NCI-H2171 treated with DMSO at 0.1 percent for 48 hours (cell line): ENCODE measurements at places on chromosomes 3 and 15.
A peak's percentile ranks its signal among the peaks of the same experiment; 100 is the strongest.

DNA sequence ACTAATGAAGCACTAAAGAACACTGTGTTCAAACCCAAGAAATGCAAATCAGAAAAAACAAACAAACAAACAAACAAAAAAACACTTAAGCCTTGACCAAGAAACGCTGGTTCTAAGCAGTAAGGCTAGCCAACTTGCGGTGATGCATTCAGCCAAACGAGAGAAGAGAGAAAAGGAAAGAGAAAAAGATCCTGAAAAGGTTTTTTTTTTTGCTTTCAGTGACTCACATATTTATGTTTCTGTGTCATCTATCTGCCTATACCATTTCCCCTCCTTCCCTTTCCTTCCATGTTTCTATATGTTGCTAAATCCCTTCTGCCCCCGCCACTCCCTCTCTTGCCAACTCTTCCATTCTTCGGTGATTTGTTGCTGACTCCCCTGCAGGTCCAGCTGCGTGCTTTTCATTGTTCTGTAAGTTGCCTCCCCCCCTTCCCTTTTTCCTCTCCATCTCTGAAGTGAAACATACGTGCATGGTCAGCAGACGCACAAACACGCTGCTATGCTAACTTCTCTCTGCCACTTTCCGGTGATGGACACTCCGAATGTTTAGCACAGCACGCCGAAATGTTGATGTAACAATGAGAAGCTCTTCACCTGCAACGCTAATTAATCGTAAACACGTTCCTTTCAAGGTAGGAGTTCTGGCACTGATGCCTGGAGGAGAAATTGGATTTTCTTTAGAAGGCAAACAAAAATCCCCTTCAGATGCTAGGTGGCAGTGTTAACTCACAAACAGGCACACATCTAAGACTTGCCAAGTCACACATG is 154.4 kb downstream of the TUSC7 start:
- peak; percentile 62 for DNase-seq

GRCh38 chr3:158847452-158847821 is 45.6 kb downstream of the MFSD1 start:
- DNase-seq, result no peak

- no peak for DNase-seq
These were observed 3.9 kb downstream of the C3orf22 start for GRCh38 chr3:126554560-126555525.

DNA sequence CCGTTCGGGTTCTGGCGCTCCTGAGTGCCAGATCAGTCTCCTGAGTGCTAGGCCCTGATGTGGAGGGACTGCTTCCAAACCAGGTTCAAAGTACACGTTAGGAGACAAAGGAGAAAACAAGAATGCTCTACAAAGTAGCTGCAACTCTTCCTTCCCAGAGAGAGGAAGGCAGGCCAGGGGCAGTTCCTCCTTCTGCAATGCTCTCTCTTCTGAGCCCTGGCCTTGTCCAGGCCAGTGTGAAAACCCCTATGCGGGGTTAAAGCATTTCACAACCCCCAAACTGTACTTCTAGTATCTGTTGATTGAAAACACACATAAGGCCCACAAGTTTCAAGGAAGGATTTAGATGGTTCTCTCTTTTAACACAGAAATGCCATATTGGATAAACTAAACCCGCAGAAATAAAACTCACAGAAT is 9.7 kb upstream of the CALML4 start:
- DNase-seq, result no peak

DNA sequence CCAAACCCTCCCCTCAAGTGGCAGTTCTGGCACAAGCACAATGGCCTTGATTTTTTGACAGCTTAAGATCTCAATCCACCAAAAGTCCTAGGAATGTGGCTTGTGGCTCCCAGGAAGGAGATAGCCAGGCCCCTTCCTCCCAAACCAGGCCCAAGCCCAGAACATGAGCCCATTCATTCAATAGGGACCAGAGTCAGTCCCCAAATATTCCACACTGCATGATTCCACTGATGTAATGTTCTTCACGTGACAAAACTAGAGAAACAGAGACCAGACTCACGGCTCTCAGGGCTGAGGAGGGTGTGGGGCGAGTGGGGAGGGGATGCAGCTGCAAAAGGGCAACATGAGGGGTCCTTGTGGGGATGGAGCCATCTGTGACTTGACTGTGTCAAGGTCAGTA is 25.5 kb downstream of the ABTB1 start:
- peak; percentile 29 for DNase-seq

- DNase-seq, result no peak
These were observed 6.3 kb upstream of the HES1 start for GRCh38 chr3:194129581-194130133.

DNA sequence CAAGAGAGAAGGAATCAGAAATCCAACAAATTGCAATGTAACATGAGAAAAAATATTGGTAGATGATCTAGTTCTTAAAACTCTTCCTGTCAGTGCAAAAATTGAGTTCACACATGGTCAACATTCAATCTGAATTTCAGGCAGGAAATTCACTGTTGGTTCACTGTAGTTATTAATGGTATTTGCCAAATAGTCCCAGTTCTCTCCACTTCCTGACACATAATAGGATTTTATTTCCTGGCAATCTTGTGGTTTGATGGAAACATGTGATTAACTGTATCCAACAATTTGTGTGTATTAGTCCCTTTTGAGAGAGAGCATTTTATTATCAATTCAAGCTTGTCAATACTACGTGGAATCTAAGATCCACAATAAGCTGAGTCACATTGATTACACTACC is 1103.1 kb downstream of the ROBO2 start:
- no peak for DNase-seq

- no peak for DNase-seq
These were observed 27.5 kb downstream of the TF start for GRCh38 chr3:133773732-133774131.

GRCh38 chr3:108150200-108150599 is 59.4 kb upstream of the CD47 start:
- DNase-seq, result no peak

DNA sequence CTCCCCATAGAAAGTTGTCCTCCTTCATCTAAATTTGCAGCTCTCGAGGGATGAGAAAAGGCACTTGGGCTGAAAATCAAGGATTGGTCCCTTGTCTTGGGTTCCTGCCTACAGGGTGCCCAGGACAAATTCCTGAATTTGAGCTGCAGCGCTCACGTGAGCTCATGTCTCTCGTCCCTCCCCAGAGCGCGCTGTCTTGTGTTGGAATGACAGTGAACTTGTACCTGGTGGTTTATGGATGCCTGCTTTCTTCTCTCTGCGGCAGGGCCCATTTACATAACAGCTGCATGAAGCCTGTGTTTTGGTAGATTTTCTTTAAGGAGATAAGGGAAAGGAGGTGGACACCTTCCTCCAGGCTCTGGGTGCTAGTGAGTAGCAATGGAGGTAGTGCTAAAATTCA is 4.3 kb downstream of the RYR3 start:
- DNase-seq, result no peak

- DNase-seq, result no peak
These were observed 589 bp downstream of the KLF15 start for GRCh38 chr3:126356373-126357264.

GRCh38 chr3:106566277-106566676 is 697.5 kb upstream of the CBLB start:
- DNase-seq, result peak; percentile 17

GRCh38 chr3:174431717-174432116 is 427.4 kb upstream of the NAALADL2 start:
- no peak for DNase-seq

- no peak for DNase-seq
These were observed 10.6 kb upstream of the POU1F1 start for GRCh38 chr3:87287011-87287410.

- no peak for DNase-seq
These were observed 23.1 kb upstream of the P4HTM start for GRCh38 chr3:48966876-48967361.

DNA sequence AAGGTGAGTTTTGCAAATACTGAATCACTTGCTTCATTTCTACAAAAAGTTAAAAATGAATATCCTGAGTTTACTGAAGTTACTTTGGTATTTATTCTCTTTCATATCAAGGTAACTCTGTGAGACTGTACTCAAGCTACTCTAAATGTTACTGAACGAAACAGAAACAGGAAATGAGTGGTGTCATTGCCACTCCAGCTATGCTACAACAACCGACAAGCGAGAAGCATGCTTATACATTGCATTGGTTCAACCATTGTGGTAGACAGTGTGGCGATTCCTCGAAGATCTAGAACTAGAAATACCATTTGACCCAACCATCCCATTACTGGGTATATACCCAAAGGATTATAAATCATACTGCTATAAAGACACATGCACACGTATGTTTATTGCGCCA is 313.2 kb upstream of the THBS1 start:
- DNase-seq, result no peak

DNA sequence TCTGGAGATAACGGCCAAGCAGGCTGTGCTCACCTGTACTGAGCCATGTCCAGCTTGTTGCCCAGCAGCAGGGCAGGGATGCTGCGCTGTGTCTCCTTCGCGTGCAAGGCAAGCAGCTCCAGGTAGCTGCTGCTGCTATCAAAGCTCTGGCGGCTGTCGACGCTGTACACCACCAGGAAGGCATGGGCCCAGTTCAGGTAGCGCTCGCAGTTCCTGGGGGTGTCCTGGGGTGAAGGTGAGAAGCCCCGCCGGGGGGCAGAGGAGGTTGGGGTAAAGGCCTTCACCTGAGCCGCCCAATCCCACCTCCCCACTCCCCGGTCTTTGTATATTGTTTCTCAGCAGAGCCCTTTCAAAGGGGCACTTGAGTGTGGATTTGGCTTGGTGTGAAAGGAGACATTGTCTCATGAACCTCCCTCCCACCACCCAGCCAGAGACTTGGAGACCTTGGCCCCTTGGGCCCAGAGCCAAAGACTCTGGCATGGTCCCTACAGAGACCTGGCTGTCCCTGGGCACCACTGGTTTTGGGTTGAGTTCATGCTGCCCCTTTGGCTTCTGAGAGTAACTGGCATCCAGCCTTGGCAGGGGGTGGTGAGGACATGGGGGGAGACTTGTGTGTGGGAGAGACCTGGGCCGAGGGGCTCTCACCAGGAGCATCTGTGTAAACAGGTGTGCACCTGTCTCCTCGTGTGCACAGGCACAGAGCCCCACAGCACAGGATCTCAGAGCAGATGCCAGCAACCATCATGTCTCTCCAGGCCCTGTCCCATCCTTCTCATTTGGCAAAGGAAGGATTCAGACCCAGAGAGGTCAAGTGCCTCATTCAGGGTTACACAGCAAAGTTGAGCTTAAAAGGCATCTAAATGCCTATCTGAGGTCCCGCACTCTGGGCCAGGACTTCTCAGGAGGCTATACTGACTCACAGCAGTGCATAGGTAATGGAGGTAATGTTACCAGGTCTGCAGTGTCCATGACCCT is 9.1 kb downstream of the RASL12 start:
- DNase-seq, result no peak

GRCh38 chr3:73249047-73249446 is 187.6 kb downstream of the EBLN2 start:
- no peak for DNase-seq

- peak; percentile 78 for DNase-seq
These were observed 49.6 kb downstream of the USP13 start for GRCh38 chr3:179702271-179702947.

DNA sequence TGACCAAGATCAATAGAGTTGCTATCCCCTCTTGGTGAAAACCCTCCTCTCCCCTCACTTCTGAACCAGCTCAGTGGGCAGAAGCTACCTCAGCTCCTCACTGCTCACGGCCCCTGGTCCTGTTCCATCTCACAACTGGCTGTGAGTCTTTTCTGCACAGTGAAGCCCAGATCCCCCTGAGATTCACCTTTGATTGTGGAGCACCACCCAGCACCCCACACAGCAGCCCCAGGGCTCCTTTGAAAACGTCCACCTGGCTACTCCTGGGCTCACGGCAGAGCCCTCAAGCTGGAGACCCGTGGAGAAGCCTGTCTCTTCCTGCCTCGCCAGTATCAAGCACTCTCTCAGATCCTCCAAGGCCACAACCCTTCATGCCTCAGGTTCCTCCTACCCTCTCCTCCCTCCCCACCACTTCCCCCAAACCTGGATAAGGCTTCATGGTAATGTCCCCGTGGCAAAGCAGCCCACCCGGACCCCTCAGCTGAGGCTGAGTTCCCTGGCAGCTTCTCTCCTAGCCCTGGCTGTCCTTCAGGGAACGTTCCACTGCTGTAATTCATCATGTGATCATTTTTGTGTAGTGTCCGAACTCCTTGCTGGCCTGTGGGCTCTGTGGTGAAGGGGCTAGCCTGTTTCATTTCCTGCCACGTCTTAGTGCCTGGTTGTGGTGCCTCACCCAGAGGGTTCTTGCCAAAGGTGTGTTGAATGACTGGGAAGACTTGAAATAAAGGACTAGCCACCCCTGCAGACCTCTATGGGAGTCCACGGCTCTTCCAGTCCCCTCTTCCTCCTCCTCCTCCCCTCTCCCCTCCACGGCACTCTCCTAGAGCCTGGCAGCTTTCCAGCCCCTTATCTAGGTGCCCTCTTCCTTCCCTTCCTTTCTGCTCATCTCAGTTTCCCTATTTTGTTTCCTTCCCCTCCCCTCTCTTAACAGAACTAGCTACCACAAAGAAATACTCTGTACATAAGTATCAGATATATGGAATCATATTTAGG is 44.5 kb downstream of the KY start:
- DNase-seq, result no peak

DNA sequence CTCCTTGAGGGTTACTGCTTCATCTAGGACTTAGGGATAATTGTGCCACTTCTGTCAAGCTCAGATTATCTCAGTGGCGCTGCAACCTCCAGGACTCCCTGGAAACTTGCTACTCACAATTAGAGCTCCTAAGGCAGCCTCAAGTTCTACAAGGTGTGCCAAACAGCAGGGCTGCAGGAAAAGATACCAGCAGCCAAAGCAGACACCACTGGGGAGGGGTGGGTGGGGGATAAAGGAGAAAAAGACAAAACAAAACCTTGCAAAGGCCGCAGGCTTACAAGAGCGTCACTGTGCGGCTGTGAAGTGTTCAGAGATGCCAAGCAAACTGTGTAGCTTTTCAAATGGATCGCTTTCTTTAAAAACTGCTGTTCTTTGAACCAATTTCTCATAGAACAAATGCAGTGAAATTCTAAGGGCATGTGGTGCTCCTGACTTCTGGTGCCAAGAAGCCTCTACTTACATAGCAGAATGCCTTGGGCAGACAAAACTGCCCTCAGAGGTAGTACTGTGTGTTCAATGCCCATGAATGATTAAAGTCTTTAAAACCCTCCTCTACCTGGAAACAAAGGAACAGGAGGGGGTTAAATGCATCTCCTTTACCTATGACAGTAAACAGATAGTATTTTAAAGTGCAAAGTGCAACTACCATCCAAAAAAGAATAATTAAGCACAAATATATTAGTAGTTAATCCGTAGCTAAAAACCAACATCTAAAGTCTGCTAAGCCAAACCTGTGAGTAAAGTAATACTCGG is 353.4 kb downstream of the FOXP1 start:
- DNase-seq, result no peak

DNA sequence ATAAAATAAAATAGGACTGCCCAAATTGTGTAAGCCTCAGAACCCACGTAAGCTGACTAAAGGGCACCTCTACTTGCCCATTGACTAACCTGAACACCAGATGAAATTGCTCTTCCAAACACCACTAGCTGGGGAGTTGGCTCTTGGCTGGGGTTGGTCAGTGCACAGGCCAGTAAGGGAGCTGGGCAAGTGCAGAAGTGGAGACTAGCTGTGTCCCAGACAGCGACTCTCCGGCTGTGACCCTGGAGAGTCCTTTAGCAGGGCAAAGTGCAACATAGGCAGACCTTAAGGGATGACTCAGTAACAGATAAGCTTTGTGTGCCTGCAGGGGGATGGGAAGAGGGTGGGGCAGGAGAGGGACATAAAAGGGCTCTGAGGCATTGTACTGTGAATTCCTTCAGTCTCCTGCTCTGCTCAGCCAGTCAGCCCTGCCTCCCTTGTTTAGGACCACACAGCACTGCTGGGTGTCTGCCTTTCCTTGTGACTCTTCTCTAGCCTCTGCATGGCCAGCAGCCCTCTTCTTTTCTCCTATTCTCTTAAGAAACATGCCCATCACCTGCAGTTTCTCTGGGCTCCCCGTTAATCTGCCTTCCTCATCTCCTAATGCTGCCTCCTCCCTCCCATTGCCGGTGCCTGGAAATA is 13.2 kb downstream of the NR1I2 start:
- no peak for DNase-seq
